ENCODE measurements at places on chromosomes 6 and 20.

- DNase-seq = no peak
These were observed 454.2 kb upstream of the SLC35B3 start for GRCh38 chr6:8889514-8889913.

GRCh38 chr20:7744411-7744810 lies 195.8 kb downstream of the HAO1 start:
- peak; percentile 2 for DNase-seq

GRCh38 chr6:154792325-154792724 lies 59.1 kb downstream of the SCAF8 start:
- no peak for DNase-seq

DNA sequence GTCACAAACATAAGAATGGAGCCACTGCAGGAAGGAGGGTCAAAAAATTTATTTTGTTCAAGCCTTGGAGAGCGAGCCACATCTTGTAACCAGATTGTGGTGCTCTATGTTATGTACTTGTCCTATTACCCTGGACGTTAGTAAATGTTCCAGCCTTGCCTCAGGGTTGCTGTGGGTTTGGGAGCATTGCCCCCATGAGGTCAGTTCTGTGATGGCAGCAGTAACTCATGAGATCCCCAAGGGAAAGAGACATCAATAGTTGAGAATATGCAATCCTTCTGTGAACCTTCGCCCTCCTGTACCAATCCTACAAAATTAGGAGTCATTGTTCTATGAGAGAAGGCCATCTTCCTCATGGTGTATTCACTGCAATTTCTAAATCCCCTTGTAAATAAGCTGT lies 16.4 kb upstream of the CFAP206 start:
- peak; percentile 23 for DNase-seq

DNA sequence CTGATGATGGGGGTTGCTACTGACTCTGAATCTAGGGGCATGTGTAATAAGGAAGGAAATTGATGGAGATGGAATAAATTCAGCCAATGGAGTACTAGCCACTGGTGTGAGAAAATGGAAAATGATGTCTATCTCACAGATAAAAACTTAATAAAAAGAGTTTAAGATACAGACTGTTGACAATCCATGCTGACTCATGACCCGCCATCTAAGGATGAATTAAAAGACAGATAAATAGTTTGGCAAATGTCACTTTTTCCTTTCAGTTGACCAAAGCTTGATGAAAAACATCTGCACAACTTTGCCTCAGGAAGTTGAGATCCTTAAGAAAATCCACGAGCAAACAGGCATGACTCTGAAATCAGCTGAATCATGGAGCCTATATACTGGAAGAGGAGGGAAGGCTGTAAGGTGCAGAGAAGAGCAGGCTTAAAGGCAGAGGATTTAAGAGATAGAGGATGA lies 82.6 kb upstream of the BMP5 start:
- DNase-seq = no peak

DNA sequence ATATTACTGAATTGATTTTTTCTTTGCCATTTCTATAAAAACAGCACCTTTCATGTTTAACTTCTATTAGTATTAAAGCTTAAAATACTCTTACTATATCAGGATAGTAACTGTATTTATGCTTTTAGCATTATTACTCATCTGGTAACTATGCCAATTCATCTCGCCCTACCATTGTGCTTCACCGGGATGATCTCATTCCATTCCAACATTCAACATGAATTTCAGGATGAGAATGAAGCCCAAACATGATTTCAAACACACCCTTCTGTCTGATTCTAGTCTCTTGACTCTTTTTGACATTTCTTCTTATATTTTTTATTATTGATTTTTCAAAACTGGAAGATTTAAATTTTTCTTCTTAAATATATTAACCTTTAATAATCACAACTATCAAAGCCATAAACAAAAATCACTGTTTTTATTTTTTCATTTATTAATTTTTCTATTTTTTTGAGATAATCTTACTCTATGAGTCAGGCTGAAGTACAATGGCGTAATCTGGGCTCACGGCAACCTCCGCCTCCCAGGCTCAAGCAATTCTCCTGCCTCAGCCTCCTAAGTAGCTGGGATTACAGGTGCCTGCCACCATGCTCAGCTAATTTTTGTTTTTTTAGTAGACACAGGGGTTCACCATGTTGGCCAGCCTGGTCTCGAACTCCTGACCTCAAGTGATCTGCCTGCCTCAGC lies 46.7 kb downstream of the GJA1 start:
- DNase-seq = peak; percentile 65

DNA sequence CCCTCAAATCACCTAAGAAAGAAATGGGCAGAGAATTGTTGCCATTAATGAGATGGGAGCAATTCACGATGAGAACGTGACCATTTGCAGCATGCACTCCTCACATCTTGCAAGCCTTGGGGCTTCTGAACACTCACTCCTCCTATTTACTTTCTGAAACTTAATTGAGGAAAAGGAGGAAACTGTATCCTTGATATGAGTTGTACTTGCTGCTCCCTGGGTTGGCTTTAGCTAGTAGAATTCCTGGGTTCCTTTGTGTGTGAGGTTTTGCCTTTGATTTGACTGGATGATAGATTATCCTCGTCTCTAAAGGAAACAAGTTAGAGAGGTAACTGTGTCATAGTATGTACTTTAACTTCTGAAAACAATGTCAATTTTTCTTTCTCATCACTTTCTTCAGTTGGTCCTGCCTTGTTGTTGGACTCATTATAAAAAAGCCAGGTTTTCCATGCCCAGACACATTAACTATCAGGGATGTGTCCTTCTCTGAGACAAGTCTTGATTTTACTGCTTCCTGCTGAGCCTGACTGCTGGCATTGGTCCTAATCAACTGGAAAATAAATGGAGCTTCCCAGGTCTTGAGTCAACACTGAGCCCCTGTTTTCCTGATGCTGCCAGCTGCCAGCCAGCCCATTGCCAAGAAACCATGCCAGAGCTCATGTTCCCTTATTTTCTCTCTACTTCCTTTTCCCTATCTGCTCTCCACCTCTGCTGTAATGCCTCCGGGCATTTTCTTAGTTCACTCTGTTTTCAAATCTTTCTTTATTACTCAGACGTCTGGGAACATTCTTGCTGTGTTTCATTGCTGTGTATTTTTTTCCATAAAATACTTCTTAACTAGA lies 6.0 kb upstream of the MRAP2 start:
- DNase-seq = no peak

GRCh38 chr20:55561259-55561658 lies 444.1 kb downstream of the CBLN4 start:
- DNase-seq = no peak

DNA sequence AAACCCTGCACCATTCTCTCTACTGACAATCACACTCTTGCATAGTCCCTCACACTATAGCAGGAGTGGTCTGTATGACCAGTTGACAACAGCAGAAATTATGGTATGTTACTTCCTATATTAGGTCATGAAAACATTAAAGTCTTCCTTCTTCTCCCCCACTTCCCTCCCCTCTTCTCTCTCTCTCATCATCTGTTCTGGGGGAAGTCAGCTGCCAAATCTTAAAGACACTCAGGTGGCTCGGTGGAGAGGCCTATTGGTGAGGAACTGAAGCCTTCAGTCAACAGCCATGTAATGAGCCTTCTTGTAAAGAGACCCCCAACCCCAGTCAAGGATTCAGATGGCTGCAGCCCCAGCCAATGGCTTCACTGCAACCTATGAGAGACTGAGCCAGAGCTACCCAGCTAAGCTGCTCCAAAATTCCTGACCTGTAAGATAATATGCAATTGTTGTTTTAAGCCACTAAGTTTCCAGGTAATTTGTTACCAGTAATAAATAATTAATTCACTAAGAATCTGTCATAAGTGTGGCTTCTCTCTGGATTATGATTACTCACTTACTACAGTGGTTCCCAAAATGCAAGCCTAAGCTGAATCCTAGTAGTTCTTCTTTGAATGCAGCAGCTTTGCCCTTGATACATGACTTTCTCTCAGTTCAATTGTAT lies 11.2 kb upstream of the TSBP1 start:
- no peak for DNase-seq

DNA sequence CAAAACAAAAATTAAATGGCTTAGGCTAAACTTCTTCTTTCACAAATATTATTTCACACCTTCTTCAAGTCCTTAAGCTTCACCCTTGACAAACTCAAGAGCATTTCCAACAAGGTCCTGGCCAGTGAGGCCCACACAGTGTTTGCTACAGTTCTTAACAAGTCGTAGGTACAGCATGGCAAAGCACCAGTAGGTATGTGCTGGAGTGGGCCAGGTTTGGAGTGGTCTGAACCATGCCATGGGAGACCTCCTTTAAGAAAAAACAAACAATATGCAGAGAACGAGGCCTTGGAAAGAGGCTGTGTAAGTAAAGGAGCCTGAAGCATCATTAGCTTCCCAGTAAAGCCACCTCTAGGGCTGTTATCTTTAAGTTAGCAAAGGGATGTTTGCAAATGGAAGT lies 154.3 kb upstream of the SNX9 start:
- DNase-seq = no peak

GRCh38 chr20:17431621-17432364 lies 99.4 kb downstream of the BFSP1 start:
- peak; percentile 54 for DNase-seq

- DNase-seq = no peak
These were observed 7.4 kb upstream of the PPDPF start for GRCh38 chr20:63513207-63513606.

GRCh38 chr6:150142097-150142669 lies 661 bp upstream of the PPP1R14C start:
- DNase-seq = no peak

- no peak for DNase-seq
These were observed 107.3 kb downstream of the NRN1 start for GRCh38 chr6:5899216-5900045.

- no peak for DNase-seq
These were observed 23.1 kb upstream of the DACT2 start for GRCh38 chr6:168342636-168343035.

- no peak for DNase-seq
These were observed 351.8 kb downstream of the FRK start for GRCh38 chr6:115708850-115709249.

DNA sequence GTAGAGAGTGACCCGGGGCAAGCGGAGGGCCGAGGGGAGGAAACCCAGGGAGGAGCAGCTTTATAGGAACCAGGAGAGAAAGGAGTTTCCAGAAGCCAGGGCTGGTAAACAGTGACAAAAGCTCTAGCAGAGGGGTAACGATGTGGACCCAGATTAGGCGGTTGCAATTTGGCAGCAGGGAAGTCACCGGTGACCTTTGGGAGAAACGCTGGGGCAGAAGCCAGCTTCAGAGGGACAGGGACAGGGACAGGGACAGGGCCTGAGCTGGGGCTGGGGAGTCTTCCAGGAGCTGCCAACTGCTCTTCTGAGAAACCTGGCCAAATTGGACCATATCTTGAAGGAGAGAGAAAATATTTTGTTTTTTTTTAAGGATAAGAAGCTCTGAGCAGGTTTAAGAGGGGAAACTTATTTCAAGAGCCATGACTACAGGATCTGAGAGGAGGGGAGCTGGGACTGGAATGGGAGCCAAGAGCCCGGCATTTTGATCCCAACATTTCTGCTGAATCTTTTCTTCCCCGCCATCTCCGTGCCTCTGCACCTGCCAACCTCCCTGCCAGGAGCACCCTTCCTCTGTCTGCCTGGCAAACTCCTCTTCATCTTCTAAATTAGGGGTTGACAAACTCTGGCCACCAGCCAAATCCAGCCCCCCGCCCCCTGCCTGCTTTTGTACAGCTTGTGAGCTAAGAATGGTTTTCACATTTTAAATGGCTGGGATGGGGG lies 22.6 kb upstream of the PREX1 start:
- no peak for DNase-seq

All from hepatic stellate cell (primary cell).